ENCODE measurements at places on chromosomes 7 and 10. TPM values are rescaled to one million over a fixed set of nuclear protein-coding genes. Genes with fewer than 3 reads are reported as not detected.

DNA sequence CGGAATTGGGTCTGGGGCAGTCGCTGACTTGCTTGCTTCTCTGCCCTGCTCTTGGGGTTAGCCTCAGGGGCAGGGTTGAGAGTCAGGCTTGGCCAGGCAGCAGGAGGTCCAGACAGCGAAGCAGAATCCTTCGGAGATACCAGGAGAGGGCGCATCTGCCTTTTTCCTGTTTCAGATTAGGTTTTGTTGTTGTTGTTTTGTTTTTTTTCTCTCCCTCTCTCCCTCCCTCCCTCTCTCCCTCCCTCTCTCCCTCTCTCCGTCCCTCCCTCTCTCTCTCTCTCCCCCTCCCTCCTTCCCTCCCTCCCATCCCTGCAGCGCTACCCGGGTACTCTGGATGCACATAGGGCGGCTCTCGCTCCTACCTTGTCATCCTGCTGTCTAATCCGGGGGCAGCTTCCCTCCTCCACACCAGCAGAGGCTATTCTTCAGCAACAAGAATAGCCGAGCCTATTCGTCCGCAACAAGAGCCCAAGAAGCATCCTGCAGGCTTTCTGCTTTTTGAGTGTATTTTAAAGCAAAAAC, 758 bp upstream of the OPTN start:
- no peak for DNase-seq

DNA sequence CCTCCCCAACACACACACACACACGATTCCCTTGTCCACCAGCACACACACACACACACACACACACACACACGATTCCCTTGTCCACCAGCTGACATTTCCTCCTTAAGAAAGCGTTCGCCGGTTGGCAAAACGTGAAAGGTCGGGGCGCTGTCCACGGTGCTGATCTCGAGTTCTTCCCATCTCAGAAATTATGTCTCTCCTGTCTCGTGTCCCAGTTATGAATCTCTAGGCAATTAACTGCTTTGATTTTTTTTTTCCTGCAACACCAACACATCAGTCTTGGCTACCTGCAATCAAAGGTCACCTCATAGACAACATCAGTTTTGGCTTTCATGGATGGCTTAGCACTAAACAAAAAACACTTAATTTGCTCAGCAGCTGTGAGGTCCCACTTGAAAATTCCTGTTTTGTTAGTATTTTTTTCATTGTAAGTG, 1.9 kb downstream of the INA start:
- no peak for DNase-seq

DNA sequence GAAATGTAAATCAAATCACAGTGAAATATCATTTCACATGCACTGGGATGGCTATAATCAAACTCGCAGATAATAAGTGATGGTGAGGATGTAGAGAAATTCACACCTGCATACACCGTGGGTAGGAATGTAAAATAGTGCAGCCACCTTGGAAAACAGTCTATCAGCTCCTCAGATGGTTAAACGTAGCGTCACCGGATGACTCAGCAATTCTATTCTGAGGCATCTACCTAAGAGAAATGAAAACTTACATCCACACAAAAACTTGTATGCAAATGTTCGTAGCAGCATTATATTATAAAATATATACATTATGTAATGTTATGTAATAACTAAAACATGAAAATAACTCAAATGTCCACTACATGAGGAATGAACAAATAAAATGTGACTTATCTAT, 38.9 kb downstream of the SH3PXD2A start:
- DNase-seq = no peak

GRCh38 chr10:80670774-80671173, 133.1 kb downstream of the SH2D4B start:
- DNase-seq = no peak

GRCh38 chr10:111085690-111086353, 9.0 kb downstream of the ADRA2A start:
- DNase-seq = no peak

- DNase-seq = no peak
These were observed 221.0 kb downstream of the EMX2 start for GRCh38 chr10:117763528-117763927.

DNA sequence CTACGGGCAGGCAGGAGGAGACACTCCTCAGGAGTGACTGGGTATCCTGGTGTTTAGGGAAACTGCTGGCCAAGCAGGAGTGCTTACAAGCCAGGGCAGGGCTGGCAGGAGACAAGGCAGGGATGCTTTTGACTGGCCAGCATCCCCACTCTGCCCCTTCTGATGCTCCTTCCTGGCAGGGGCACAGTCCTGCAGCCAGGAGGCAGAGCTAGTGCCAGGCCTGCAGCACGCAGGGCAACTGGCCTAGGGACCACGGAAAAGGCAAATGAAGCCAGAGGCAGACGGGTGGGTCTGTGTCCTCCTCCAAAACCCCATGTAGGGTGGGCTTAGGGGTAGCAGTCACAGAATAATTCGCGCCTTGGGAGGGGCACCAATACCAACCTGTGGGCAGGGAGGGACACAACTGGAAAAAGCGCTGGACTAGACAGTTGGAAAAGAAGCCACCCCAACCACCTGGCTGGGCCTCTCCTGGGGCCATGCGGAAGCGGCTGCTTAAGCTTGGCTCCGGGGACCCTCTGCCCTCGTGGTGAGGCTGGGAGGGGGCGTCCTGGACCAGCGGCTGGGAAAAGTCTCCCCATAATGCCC, 4.8 kb downstream of the IMPDH1 start:
- no peak for DNase-seq

The PGAM1 gene
- 356 TPM for total RNA-seq

GRCh38 chr10:100738055-100738827, 7.1 kb upstream of the PAX2 start:
- DNase-seq = no peak

Data from kidney epithelial cell (primary cell).